Activated T-cell treated with anti-CD3 and anti-CD28 coated beads, Interleukin-2, amount 50 U/mL, for 48 hours (primary cell): ENCODE measurements at places on chromosomes 12 and 14.

- no peak for DNase-seq
Measured at GRCh38 chr14:99972748-99973466, 92.3 kb upstream of the EVL start.

DNA sequence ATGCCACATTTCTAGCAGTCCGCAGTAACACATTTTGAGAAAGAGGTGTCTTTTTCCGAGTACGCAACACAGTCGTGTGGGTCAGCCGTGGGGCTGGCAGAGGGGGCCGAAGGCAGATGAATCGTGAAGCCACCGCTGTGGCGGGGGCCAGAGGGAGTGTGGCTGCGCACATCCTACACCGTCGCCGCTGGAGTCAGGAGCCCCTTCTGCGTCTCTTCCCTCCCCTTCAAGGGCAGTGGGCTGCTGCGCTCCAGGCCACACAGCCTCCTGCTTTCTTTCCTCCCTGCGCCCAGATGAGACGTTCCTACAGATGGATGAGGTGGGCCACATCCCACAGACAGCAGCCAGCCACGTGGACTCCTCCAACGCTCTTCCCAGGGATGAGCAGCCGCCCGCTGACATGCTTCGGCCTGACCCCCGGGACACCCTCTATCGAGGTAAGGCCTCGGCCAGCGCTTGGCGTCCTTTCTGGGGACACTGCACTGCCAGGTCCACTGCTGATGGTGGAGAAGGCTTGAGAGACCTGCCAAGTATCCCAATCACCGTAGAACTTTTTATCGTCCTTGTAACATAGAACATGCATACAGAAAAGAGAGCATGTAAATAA is 89.8 kb downstream of the B4GALNT3 start:
- DNase-seq: no peak

DNA sequence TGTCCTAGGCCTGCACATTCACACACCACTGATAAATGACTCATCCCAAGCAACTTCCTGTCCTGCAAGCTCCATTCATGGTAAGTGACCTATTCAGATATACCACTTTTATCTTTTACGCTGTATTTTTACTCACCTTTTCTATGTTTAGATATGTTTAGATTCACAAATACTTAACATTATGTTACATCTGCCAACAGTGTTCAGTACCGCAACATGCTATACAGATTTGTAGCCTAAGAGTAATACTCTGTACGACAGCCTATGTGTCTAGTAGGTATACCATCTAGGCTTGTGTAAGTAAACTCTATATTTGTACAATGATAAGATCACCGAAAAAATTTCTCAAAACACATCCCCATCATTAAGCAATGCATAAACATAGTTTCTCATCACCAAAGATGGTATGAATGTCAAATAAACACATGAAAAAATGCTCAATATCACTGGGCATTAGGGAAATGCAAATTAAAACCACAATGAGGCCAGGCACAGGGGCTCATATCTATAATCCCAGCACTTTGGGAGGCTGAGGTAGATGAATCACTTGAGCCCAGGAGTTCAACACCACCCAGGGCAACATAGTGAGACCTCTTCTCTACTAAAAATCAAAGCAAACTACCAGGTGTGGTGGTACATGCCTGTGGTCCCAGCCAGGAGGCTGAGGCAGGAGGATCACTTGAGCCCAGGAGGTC is 20.7 kb downstream of the ATXN2 start:
- no peak for DNase-seq

DNA sequence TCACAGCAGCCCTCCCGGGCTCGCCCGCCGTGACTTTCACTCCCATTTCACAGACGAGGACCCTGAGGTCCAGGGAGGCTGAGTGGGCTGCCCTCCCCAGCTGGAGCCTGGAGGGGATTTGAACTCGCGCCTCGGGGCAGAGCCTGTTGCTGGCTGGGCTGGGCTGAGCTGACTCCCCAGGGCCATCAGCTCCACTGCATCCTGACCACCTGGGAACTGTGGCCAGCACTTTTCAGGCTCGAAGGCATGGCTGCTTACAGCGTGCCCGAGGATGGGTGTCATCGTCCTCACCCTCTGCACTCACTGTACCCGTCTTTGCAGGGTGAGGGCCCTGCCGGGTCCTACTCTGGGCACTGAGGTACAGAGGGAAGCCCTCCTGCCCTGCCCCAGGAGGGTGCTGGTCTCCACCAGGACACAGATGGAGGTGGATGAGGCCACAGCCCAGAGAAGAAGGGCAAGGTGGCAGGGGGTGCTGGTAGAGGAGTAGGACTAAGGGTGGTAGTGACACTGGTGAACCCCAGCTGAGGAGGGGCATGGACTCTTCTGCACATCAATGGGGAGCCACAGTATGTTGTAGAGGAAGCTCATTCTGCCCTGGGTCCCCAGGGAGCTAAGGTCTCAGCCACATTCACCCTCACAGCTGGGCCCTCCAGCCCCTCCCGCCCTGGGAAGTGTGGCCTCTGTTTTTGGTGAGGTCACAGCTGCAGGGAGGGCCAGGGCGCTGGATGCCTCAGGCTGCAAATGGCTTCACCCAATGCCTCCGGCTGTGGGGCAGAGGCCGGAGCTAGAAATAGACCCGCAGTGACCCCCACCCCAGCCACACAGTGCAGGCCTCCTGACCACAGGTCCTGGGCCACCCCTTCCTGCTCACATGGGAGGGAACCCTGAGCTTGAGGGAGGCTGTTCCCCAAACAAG is 365.1 kb upstream of the SFSWAP start:
- DNase-seq: no peak

GRCh38 chr12:57936513-57936883 is 4.9 kb upstream of the ATP23 start:
- DNase-seq: no peak

GRCh38 chr12:113748707-113749432 is 217.3 kb downstream of the RBM19 start:
- no peak for DNase-seq

GRCh38 chr14:102077382-102077709 is 9.5 kb downstream of the HSP90AA1 start:
- DNase-seq: no peak

GRCh38 chr12:53004582-53004981 is 1.7 kb upstream of the EIF4B start:
- DNase-seq: no peak

- no peak for DNase-seq
Measured at GRCh38 chr14:89589400-89590118, 172.5 kb upstream of the FOXN3 start.

DNA sequence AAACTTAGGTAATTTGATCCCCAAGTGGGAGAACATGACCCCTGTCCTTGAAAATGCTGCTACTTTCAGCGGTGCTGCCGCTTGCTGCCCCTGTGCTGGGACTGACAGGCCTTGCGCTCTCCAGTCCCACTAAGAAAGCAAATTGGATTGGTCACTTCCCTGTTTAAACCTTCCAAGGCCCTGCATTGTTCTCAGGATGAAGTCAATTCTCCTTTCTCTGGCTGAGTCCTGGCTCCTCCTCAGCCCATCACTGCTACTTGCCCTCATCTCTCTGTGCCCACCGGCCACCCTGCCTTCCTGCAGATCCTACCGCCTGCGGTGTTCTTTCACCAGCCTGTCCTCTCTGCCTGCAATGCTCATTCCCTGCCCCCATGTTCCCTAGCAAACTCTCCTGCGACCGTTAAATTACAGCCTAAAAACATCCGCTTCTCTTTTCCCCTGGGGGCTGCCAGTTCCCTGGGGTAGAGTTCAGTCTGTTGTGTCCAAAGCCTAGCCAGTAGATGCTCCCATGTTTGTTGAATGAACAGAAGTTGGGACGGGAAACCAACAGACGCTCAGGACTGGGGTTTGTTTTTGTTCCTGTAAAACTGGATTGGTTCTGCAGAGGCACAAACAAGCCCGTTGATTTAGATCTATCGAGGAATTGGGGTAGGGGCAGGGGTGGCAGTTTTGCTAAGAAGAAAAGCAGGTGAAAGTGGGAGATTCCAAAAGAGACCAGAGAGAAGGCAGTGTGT is 127.3 kb upstream of the HIF1A start:
- DNase-seq: no peak

- no peak for DNase-seq
Measured at GRCh38 chr12:44618946-44619345, 257.2 kb downstream of the NELL2 start.

GRCh38 chr14:76948213-76948947 is 80.1 kb downstream of the IRF2BPL start:
- DNase-seq: no peak

DNA sequence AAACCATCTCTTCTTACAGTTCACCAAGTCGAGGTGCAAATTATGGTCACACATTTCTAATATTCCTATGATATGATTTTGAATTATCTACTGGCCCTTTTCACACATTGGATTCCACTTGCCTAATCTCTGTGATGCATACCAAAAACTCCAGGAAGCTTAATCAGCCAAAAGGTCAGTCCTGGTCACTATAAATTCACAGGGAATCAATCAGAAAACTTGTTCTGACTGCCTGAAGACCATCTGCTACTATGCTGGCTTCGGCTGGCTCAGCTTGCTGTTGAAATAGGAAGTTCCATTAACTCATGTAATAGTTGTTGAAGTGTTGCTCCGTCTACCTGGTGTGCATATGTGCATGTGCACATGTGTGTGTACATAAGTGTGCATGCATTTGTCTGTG is 142.8 kb upstream of the FLRT2 start:
- no peak for DNase-seq

- DNase-seq: peak; percentile 33
Measured at GRCh38 chr14:80955416-80955941, at the start of gene TSHR. TSS of gene TSHR (plus strand) at chr14:80955621. CDS start at chr14:80955681, 60 bp downstream.

DNA sequence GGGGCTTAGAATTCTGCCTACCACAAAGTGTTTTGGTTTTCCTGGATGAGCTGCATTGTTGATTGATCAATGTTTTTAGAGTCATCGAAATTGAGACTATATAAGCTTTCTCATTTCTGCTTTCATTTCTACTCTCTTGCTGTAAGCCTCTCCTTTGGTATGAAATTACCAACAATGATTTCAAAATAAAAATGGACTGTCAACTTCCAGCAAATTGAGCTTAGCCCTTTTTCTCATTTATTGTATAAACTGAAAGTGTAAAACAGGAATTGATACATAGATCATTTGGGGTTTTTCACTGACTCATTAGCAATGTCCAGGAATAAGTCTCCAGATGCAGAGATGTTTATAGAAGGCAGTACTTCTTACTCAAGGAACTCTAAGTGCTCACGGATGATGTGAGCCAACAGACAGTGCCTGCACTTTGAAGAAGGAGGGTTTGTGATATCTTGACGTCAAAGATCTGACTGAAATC is 20.0 kb upstream of the PCNX1 start:
- DNase-seq: no peak

GRCh38 chr14:68790644-68791077 is 2.2 kb downstream of the ZFP36L1 start:
- DNase-seq: peak; percentile 90

DNA sequence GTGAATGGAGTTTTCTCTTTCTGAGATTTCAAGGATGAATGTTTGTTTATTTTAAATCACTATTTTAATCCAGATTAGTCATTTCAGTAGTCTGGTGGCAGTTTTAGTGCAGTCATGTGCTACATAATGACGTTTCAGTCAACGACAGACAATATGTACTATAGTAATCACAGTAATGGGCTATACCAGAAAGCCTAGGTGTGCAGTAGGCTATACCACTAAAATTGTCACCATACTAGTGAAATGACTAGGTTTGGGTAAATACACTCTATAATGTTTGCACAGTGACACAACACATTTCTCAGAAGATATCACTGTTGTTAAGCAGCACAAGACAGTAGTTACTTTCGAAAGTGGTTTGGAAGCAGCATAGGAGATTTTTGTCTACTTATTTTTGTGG is 203.1 kb downstream of the ETNK1 start:
- no peak for DNase-seq

DNA sequence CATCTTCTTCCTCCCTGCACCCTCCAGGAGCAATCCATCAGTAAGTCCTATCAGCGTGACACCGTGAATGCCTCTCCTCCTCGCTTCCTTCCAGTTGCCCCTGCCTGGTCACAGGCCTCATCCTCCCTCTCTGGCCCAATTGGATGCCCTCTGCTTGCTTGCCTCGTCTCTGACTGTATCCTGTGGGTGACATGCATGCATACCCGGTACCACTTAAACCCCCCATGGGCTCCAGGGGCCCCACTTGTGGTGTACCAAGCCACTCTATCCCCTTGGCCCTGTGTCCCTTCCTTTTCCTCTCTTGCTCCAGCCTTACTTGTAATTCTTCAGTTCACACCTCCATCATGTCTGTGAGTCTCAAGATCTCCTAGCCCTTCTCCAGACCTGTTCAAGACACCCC is 106.0 kb upstream of the RTL1 start:
- DNase-seq: no peak

DNA sequence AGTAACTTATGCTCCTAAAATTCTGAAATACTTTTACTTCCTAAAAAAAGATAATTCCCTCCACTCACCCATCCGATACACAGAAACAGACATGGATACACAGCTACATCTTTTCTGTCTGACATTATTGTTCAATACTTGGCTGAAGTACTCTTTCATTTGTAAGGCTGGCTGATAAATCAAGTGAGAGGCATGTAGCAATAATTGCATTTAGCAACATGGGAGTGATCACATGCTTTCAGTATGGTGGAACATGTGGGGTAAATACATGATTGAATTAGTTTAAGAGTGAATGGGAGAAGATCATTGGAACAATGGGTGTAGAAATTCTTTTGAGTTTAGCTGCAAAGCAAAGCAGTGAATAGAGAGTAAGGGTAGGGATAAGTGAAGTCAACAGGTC is 25.6 kb downstream of the PTPRQ start:
- DNase-seq: no peak

GRCh38 chr14:77084985-77085384 is 13.1 kb upstream of the CIPC start:
- no peak for DNase-seq

DNA sequence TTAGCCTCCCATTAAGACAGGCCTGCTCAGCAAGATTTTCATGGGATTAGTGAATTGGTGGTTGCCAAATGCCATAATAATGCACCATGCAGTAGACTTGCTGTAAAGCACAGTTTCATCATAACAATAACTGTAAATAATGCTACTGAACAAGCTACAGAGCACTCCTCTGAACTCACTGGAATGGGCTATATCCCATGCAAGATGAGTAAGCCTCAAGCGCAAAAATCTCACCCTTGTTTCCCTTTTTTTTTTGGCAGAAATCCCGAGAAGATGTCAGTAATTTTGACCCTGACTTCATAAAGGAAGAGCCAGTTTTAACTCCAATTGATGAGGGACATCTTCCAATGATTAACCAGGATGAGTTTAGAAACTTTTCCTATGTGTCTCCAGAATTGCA is 145.9 kb upstream of the HIF1A start:
- no peak for DNase-seq

DNA sequence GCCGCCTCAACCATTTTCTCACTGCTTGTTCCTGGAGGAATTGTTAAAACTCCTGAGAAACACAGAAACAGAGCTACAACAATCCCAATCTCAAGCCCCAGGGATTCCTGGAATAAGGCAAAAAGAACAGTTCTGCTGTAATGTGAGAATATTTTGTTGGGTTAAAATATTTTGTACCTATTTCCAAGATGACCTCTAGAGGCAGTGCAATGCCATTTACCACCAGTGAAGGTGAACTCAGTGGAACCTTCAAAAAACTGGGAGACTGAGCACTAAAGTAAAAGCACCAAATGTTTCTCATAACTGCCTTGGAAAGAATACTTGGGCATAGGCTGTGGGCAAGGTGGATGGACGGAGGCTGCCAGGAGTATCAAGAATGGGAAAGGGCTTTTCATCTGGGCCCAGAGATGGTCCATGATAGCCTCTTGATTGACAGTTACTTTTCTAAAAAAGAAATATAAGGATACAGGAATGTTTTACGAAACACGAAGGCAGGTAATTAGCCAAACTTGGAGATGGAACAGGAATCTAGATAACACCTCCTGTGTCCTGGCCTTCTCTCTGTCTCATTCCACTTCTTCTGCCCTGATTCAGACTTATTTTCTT is 334.0 kb upstream of the FLRT2 start:
- DNase-seq: no peak
